Right ventricle myocardium inferior (tissue), 1 donor: ENCODE measurements at places on chromosomes 16 and 17. TPM values are rescaled to one million over a fixed set of nuclear protein-coding genes. Genes with fewer than 3 reads are reported as not detected.
A peak's percentile ranks its signal among the peaks of the same experiment; 100 is the strongest.

PRR35 gene
- total RNA-seq, result not detected

- DNase-seq, result peak; percentile 86
These were observed 543 bp downstream of the TMUB2 start for GRCh38 chr17:44187131-44187899.

- DNase-seq, result no peak
These were observed 5.3 kb upstream of the WDR24 start for GRCh38 chr16:695355-696089.

- DNase-seq, result no peak
These were observed 54.3 kb upstream of the SREBF1 start for GRCh38 chr17:17890773-17891759.

DNA sequence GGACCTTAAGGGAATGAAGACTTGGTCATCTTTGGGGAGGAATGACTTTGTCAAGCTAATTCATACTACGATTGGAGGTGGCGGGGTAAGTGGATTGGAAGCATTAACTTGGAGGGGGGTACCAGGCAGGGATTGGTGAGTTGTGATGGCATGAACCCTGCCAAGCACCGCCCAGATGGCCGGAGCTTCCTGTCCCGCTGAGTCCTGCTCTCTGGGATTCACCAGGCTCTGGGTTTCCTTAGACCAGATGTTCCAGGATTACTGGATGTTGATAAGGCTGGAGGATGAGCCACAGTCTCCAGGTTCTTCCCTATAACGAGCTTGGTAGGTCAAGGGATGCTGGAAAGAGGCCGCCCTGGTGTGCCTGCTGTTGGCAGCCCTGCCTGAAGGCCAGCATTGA, 154.9 kb downstream of the SDK2 start:
- no peak for DNase-seq

GRCh38 chr16:27027971-27028370, 38.8 kb upstream of the C16orf82 start:
- DNase-seq, result no peak

RAB40C gene
- total RNA-seq, result 8.8 TPM

DNA sequence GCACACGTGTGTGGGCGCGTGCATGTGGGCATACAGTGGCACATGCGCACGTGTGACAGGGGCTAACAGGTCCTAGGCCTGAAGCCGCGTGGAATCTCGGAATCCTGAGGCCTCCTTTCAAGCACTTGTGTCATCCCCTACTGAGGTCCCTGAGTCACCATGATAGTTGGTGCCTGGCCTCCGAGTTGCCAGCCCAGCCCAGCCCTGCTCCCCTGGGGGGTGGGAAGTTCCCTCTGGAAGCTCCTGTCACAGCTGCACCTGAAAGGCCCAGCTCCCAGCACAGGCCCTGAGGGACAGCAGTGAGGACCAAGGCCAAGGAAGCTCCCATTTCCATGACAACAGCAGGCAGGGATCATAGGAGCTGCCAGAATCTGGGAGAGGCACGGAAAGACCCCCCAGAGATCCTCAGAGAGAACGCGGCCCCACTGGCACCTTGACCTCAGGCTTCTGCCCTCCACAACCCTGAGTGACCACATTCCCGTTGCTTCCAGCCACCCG, 35.4 kb upstream of the ENPP7 start:
- no peak for DNase-seq

DNA sequence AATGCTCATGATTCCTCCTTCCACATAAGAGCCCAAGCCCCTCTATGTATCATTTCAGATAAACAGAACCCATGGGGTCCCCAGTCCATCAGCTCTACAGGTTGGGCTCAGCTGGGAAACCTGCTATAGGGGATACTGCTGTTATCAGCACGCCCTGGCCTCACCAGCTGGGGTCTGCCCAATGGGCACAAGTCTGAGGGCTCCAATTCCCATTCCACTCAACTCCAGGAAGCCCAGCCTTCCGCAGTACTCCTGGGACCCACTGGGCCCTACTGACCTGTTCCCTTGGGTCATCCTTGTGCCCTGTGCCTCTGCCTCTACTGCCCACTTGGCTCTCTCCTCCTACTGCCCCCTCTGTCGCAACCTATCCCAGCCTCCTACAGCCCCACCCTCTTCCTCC, 16.2 kb upstream of the XYLT2 start:
- no peak for DNase-seq

GRCh38 chr17:37109731-37110710, 161.3 kb downstream of the AATF start:
- no peak for DNase-seq

DNA sequence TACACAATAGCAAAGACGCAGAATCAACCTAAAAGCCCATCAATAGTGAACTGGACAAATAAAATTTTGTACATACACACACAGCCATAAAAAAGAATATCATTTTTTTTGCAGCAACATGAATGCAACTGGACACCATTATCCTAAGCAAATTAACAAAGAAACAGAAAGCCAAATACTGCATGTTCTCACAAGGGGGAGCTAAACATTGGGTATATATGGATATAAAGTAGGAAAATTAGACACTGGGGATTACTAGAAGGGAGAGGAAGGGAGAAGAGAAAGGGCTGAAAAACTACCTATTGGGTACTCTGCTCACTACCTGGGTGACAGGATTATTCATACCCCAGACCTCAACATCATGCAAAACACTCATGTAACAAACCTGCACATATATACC, 28.2 kb downstream of the ADAMTS18 start:
- no peak for DNase-seq

GRCh38 chr16:620700-621525, 9.9 kb upstream of the WFIKKN1 start:
- DNase-seq, result peak; percentile 55

GRCh38 chr16:89920723-89921122, 2.1 kb downstream of the MC1R start:
- no peak for DNase-seq

- no peak for DNase-seq
These were observed 36.0 kb upstream of the SREBF1 start for GRCh38 chr17:17872547-17873345.

- DNase-seq, result no peak
These were observed 238.1 kb downstream of the MRTFB start for GRCh38 chr16:14309001-14309886.

GRCh38 chr17:49459401-49459984, 35.6 kb upstream of the NGFR start:
- DNase-seq, result no peak

- DNase-seq, result no peak
These were observed 38.2 kb upstream of the GSE1 start for GRCh38 chr16:85574672-85575475.

CHST5 gene
- 0.27 TPM for total RNA-seq

DNA sequence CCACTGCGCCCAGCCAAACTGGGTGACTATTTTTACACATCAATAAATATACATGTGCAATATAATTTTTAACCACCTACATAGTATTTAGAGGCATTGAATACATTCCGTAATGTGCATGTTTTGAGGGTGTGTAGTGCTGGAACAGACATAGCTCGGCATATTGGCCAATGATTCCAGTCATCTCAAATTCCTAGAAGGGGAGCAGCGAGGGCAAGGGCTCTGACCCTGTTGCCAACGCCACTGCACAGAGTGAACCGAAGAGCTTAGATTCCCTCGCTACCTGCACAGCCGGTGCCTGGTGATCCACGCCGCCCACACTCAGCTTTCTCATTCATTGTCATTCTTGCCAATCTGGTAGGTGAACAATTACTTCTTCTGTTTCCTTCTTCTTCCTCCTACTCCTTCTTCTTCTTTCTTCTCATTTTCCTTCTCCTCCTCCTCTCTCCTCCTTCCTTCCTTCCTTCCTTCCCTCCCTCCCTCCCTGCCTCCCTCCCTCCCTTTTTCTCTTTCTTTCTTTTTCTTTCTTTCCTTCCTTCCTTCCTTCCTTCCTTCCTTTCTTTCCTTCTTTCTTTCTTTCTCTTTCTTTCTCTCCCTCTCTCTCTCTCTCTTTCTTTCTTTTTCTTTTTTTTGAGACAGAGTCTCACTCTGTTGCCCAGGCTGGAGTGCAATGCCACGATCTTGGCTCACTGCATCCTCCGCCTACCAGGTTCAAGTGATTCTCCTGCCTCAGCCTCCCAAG, 26.3 kb upstream of the ATP2A3 start:
- no peak for DNase-seq

DNA sequence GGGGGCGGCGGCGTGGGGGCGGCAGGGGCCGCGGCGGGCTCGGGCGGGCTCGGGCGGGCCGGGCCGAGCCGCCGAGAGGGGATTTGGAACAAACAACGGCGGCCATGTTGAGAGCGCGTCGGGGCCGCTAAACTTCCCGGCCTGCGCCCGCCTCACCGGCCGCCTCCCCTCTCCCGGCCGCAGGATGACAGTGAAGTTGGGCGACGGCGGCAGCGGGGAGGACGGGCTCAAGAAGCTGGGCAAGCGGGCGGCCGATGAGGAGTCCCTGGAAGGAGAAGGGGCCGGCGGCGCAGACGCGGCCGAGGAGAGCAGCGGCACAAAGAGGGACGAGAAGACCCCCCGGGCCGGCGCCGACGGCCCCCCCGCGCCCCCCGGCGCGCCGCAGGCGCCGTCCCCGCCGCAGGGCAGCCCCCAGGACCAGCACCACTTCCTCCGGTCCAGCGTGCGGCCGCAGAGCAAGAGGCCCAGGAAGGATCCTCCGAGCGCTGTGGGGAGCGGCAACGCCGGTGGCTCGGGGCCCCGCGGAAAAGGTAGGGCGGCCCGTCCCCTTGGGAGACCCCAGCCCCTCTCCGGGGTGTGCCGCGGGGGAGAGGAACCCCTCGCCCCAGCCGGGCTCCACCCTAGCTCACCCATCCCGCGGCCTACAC, 2.4 kb downstream of the CRAMP1 start:
- no peak for DNase-seq

DNA sequence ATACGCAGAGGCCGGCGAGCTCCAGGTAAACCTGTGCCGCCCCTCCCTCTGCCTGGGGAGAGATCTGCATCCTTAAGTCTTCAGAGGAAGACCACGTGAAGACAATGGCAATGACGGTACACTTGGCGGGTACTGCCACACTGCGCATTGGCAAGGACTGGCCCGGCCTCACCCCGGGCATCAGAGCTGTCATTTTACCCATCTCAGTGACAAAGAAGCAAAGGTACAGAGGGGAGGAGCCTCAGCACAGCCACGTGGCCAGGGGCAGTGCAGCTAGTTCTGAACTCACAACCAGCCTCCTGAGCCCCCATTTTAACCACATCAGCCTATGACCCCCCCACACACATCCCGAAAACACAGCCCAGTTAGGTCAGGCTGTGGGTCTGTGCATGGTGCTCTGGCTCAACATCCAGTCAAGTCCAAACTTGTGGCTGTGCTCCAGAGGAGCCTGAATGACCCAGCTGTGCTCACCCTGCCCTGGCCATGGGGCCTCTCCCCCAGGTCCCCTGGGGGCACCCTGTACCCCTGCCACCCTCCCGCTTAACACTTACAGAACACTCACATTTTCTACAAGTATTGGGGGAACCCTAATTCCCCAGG, 80.6 kb downstream of the C16orf95 start:
- DNase-seq, result no peak

DNASE1L2 gene
- 0.49 TPM for total RNA-seq

DNA sequence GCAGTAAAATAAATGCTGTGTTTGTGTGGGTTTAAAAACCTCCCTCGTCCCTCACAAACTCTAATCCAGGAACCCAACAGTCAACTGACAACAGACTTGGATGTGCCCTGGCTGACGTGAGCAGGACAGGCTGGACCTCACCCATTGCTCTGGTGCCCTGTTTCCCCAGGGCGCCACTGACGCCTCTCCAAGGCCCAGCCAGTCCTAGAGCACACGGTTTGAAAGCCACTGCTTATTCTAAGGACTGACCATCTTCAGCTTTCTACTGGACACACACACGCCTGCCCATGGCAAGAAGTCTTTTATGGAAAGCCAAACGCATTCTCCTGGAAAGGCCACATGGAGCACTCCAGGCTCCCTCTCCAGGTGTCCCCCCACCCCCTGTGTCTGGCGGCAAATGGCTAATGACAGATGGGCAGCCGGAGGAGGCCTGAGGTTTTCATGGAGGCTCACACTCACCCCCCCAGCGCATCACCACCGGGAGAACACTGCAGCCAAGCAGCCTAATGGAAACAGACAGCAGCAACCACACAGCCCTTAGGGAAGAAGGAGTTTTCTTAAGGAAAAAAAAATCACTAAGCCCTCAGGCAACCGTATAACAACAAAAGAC, 319.2 kb downstream of the SOX9 start:
- no peak for DNase-seq

DNA sequence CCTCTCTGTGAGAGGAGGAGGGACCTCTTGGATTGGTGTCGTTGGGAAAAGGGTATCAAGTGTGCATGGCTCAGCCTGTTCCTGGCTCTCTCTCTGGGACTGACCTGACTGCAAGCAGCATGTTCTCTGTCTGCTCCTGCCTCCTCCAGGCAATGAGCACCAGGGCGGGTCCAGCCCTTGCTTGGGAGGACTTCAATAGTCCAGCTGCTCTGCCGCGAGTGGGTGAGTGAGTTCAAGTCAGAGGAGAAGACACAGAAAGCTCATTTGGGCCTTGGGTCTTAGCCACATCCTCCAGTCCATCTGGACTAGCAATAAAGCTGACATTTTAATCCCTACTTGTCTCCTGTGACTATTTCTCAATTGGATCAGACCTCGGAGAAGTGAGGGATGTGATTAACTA, 25.2 kb upstream of the TNS4 start:
- no peak for DNase-seq

MYH8 gene
- total RNA-seq, result not detected
